ENCODE measurements at places on chromosomes 3 and 15. TPM values are rescaled to one million over a fixed set of nuclear protein-coding genes. Genes with fewer than 3 reads are reported as not detected.
A peak's percentile ranks its signal among the peaks of the same experiment; 100 is the strongest.

Gene ENTPD3
- not detected for total RNA-seq

Gene CFAP20DC
- total RNA-seq: 2.0 TPM

Gene PRTG
- 0.25 TPM for total RNA-seq

Gene MCF2L2
- 11.5 TPM for total RNA-seq

Gene SEMA5B
- total RNA-seq: not detected

Gene KIF23
- total RNA-seq: 56.2 TPM

Gene MAP1A
- total RNA-seq: 1.8 TPM

Gene FOXB1
- total RNA-seq: 6.0 TPM

Gene SH2D7
- not detected for total RNA-seq

Gene GOLGA6L7
- not detected for total RNA-seq

Gene CFAP91
- total RNA-seq: 0.41 TPM

- DNase-seq: no peak
- H3K27me3 ChIP-seq: no peaks in the 10 kb centered on the region
- H3K4me3 ChIP-seq: no peak overlapping the region
- no peak overlapping the region for H3K27ac ChIP-seq
Observed at GRCh38 chr3:111412656-111413055, 129.3 kb upstream of the CD96 start.

DNA sequence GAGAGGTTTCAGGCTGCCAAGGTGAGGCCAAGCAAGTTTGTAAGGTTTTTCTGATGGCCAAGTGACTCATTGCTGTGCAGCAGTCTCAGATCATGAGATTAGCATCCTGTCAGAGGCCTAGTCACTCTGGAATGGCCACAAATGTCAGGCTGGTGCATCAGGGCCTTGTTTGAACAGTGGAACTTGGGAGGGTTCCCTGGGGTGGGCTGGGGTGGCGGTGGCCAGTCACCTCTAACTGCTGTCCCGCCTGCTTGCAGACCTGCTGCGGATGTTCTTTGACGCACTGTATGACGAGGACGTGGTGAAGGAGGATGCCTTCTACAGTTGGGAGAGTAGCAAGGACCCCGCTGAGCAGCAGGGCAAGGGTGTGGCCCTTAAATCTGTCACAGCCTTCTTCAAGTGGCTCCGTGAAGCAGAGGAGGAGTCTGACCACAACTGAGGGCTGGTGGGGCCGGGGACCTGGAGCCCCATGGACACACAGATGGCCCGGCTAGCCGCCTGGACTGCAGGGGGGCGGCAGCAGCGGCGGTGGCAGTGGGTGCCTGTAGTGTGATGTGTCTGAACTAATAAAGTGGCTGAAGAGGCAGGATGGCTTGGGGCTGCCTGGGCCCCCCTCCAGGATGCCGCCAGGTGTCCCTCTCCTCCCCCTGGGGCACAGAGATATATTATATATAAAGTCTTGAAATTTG, 2.8 kb upstream of the FAM131A start:
- H3K4me3 ChIP-seq: peak overlapping the region; percentile 59
- H3K27me3 ChIP-seq: no peaks in the 10 kb centered on the region
- peak; percentile 68 for DNase-seq
- peaks cover 13% of the 10 kb centered on the region for H3K36me3 ChIP-seq

GRCh38 chr3:169911272-169911671, at the start of gene SAMD7:
TSS of gene SAMD7 (plus strand) at chr3:169911572. CDS start at chr3:169919499, 7,927 bp downstream.
- no peak within 1 kb of the TSS for H3K27ac ChIP-seq
- no peaks in the 10 kb centered on the region for H3K36me3 ChIP-seq
- H3K27me3 ChIP-seq: no peaks in the 10 kb centered on the region
- no peaks in the 10 kb centered on the region for H3K4me1 ChIP-seq
- H3K4me3 ChIP-seq: no peak within 1 kb of the TSS

DNA sequence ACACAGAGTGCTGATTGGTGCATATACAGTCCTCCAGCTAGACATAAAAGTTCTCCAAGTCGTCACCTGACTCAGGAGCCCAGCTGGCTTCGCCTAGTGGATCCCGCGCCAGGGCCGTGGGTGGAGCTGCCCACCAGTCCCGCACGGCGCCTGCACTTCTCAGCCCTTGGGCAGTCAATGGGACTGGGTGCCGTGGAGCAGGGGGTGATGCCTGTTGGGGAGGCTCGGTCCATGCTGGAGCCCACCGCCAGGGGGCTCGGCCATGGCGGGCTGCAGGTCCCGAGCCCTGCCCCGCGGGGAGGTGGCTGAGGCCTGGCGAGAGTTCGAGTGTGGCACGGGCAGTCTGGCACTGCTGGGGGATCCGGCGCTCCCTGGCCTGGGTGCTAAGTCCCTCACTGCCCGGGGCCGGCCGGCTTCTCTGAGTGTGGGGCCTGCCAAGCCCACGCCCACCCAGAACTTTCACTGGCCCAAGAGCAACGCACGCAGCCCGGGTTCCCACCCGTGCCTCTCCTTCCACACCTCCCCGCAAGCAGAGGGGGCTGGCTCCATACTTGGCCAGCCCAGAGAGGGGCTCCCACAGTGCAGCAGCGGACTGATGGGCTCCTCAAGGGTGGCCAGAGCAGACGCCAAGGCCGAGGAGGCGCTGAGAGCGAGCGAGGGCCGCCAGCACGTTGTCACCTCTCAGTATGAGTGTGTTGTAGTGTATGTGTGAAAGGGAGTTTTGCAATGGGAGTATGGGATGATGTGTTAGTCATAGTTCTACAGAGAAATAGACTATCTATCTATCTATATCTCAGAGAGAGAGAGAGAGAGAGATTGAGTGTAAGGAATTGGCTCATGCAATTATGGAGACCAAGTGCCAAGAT, 69.0 kb downstream of the UBE2E2 start:
- no peak overlapping the region for H3K4me3 ChIP-seq
- H3K27me3 ChIP-seq: no peaks in the 10 kb centered on the region
- DNase-seq: no peak
- peaks cover 6% of the 10 kb centered on the region for H3K4me1 ChIP-seq
- no peak overlapping the region for H3K27ac ChIP-seq
- H3K36me3 ChIP-seq: peaks cover 2% of the 10 kb centered on the region

GRCh38 chr15:66956672-66957430, 108.6 kb upstream of the SMAD3 start:
- no peaks in the 10 kb centered on the region for H3K27me3 ChIP-seq
- no peak overlapping the region for H3K4me3 ChIP-seq
- H3K4me1 ChIP-seq: peaks cover 7% of the 10 kb centered on the region
- H3K36me3 ChIP-seq: no peaks in the 10 kb centered on the region
- DNase-seq: no peak

DNA sequence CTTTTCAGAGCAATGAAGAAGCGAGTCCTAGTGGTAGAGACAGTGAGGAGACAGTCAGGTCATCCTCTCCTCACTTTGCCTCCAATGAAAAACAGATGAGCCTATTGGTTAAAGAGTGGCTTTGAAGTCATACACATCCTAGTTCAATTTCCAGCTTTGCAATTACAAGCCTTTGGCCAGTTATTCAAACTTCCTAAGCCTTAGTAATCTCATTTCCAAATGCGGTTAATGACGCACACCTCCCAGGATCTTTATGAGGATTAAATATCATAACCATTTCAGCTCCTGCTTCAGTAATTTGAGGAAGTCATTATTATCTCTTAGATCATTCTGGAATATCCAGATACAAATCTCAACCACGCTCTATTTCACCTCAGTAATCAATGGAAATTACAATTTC, 10.0 kb upstream of the ST6GAL1 start:
- H3K27ac ChIP-seq: no peak overlapping the region
- H3K27me3 ChIP-seq: no peaks in the 10 kb centered on the region
- no peak overlapping the region for H3K4me3 ChIP-seq
- peaks cover 29% of the 10 kb centered on the region for H3K4me1 ChIP-seq

GRCh38 chr3:49266410-49267095, 10.5 kb downstream of the C3orf62 start:
- no peak overlapping the region for H3K27ac ChIP-seq
- no peaks in the 10 kb centered on the region for H3K36me3 ChIP-seq
- H3K4me1 ChIP-seq: peaks cover 3% of the 10 kb centered on the region
- DNase-seq: no peak
- H3K27me3 ChIP-seq: no peaks in the 10 kb centered on the region
- no peak overlapping the region for H3K4me3 ChIP-seq

- no peak overlapping the region for H3K27ac ChIP-seq
- H3K27me3 ChIP-seq: peaks cover 45% of the 10 kb centered on the region
- peaks cover 13% of the 10 kb centered on the region for H3K4me1 ChIP-seq
- H3K4me3 ChIP-seq: no peak overlapping the region
Observed at GRCh38 chr3:134381831-134382442, 7.7 kb upstream of the AMOTL2 start.

- DNase-seq: no peak
- H3K4me3 ChIP-seq: no peak overlapping the region
- no peak overlapping the region for H3K27ac ChIP-seq
- no peaks in the 10 kb centered on the region for H3K27me3 ChIP-seq
Observed at GRCh38 chr3:159996959-159997358, 8.3 kb downstream of the IL12A start.

- no peak overlapping the region for H3K4me3 ChIP-seq
- DNase-seq: peak; percentile 27
- H3K36me3 ChIP-seq: peaks cover 3% of the 10 kb centered on the region
- H3K4me1 ChIP-seq: peaks cover 49% of the 10 kb centered on the region
Observed at GRCh38 chr15:64247906-64248541, 85.2 kb upstream of the PPIB start.

- H3K27me3 ChIP-seq: no peaks in the 10 kb centered on the region
- no peak overlapping the region for H3K4me3 ChIP-seq
- H3K27ac ChIP-seq: no peak overlapping the region
- DNase-seq: peak; percentile 81
- no peaks in the 10 kb centered on the region for H3K4me1 ChIP-seq
Observed at GRCh38 chr3:17841190-17841828, 98.9 kb upstream of the TBC1D5 start.

GRCh38 chr3:108175352-108175751, 46.9 kb downstream of the IFT57 start:
- no peak for DNase-seq
- peak overlapping the region; percentile 80 for H3K27ac ChIP-seq
- H3K27me3 ChIP-seq: no peaks in the 10 kb centered on the region
- peaks cover 48% of the 10 kb centered on the region for H3K4me1 ChIP-seq
- no peaks in the 10 kb centered on the region for H3K36me3 ChIP-seq

GRCh38 chr3:61323094-61323493, 71.8 kb upstream of the FHIT start:
- H3K27ac ChIP-seq: no peak overlapping the region
- peaks cover 15% of the 10 kb centered on the region for H3K27me3 ChIP-seq
- H3K4me1 ChIP-seq: no peaks in the 10 kb centered on the region
- H3K36me3 ChIP-seq: no peaks in the 10 kb centered on the region
- H3K4me3 ChIP-seq: no peak overlapping the region

- H3K4me1 ChIP-seq: peaks cover 18% of the 10 kb centered on the region
- H3K4me3 ChIP-seq: no peak overlapping the region
- H3K36me3 ChIP-seq: no peaks in the 10 kb centered on the region
- DNase-seq: peak; percentile 30
Observed at GRCh38 chr15:61057376-61057775, 171.7 kb downstream of the RORA start.

- no peaks in the 10 kb centered on the region for H3K4me1 ChIP-seq
- no peak overlapping the region for H3K27ac ChIP-seq
- no peak overlapping the region for H3K4me3 ChIP-seq
- DNase-seq: no peak
- no peaks in the 10 kb centered on the region for H3K36me3 ChIP-seq
Observed at GRCh38 chr3:37537914-37538691, 323.6 kb upstream of the CTDSPL start.

DNA sequence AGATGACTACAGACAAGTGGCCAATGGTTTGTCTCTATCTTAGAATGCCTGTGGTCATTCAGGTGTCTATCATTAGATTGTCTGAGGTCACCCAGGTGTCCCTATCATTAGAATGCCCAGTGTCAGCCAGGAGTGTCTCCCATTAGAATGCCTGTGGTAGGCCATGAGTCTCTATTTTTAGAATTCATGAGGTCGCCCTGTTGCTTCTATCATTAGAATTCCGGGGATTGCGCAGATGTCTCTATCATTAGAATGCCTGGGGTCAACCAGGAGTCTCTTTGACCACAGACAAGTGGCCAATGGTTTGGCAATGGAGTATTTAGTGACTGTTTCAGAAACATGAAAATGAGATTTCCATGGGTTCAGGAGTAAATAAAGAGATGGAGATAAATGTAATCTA, 7.6 kb downstream of the RTP2 start:
- H3K27ac ChIP-seq: no peak overlapping the region
- no peaks in the 10 kb centered on the region for H3K36me3 ChIP-seq
- no peaks in the 10 kb centered on the region for H3K4me1 ChIP-seq

GRCh38 chr15:80464951-80465625, 60.9 kb downstream of the ARNT2 start:
- peaks cover 2% of the 10 kb centered on the region for H3K27me3 ChIP-seq
- H3K4me3 ChIP-seq: no peak overlapping the region
- no peaks in the 10 kb centered on the region for H3K4me1 ChIP-seq
- no peak for DNase-seq
- no peaks in the 10 kb centered on the region for H3K36me3 ChIP-seq

- no peaks in the 10 kb centered on the region for H3K27me3 ChIP-seq
- peaks cover 9% of the 10 kb centered on the region for H3K4me1 ChIP-seq
- no peak overlapping the region for H3K4me3 ChIP-seq
- H3K36me3 ChIP-seq: no peaks in the 10 kb centered on the region
- no peak for DNase-seq
Observed at GRCh38 chr3:16183601-16184270, 9.3 kb downstream of the GALNT15 start.

- peaks cover 16% of the 10 kb centered on the region for H3K4me1 ChIP-seq
- H3K36me3 ChIP-seq: peaks cover 17% of the 10 kb centered on the region
- peak overlapping the region; percentile 61 for H3K4me3 ChIP-seq
- DNase-seq: no peak
- H3K27me3 ChIP-seq: no peaks in the 10 kb centered on the region
Observed at GRCh38 chr15:99683000-99683670, 50.1 kb downstream of the LYSMD4 start.

DNA sequence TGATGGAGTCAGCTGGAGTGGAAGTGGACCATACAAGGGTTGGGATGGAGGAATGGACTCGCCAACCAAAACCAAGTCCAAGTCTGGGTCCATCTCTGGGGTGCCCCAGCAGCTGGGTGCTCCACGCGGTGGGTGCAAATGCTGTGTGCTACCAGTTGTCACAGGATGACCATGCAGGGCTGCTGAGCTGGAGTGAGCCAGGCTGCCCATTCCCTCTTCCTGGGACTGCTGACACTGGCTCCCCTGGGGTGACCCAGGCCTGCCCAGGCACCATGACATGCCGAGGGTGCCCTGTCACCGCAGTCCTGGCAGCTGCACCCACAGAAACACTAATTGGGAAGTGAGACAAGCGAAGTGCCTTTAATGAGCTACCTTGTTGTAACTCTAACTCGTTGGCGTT, 140.2 kb downstream of the TPRA1 start:
- no peak overlapping the region for H3K4me3 ChIP-seq
- no peak overlapping the region for H3K27ac ChIP-seq
- H3K36me3 ChIP-seq: no peaks in the 10 kb centered on the region
- no peak for DNase-seq

- peak; percentile 17 for DNase-seq
- H3K36me3 ChIP-seq: no peaks in the 10 kb centered on the region
- H3K27ac ChIP-seq: peak overlapping the region; percentile 47
- H3K4me3 ChIP-seq: peak overlapping the region; percentile 27
- H3K4me1 ChIP-seq: peaks cover 40% of the 10 kb centered on the region
Observed at GRCh38 chr3:53753518-53754183, 92.6 kb downstream of the CHDH start.

All from activated T-cell treated with anti-CD3 and anti-CD28 coated beads, Interleukin-2, amount 50 U/mL, for 72 hours (primary cell).